Iris pigment epithelial cell (primary cell): ENCODE measurements at places on chromosomes 6 and 20.

- peak; percentile 98 for DNase-seq
Observed at GRCh38 chr6:3759646-3760232, 8.2 kb upstream of the PXDC1 start.

- peak; percentile 47 for DNase-seq
Observed at GRCh38 chr6:53168516-53169267, 20.1 kb upstream of the GCM1 start.

DNA sequence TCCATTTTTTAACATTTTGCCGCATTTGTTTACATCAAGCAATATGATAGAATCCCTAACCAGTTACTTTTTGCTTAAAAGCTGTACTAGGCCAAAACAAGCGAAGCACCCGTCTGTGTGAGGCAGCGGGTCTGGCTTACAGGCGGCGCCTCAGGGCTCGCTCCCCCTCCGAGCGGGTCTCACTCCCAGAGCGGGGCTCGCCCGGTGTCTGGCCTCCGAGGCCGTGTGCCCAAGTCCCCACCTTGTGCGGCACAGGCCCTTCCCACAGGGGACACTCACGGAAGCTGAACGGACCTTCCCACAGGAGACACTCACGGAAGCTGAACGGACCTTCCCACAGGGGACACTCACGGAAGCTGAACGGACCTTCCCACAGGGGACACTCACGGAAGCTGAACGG, 23.4 kb downstream of the ZBTB46 start:
- DNase-seq: no peak

GRCh38 chr6:23365732-23366131, 760.3 kb upstream of the NRSN1 start:
- DNase-seq: no peak
